Caki2 (cell line): ENCODE measurements at places on chromosomes 3 and 15.

- DNase-seq: no peak
These were observed 196.2 kb upstream of the MRPL3 start for GRCh38 chr3:131699001-131699400.

DNA sequence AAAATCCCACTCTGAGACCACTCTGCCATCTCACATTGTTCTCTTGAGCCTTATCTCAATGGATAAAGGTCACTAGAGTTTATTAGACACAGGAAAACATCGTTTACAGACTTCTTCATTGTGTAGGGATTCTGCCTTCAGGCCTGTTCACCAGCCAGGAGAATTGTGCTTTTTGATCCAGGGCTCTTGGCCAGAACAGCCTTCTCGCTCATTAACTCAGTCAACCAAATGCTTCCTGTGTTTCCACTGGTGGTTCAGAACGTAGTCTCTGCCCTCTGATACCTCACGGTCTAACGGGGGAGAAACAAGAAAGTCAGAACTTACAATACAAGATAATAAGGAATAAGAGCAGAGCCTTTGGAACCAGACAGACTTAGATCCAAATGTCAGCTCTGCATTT, 54.2 kb upstream of the TSEN2 start:
- no peak for DNase-seq

GRCh38 chr3:65603631-65604030, 435.1 kb downstream of the MAGI1 start:
- DNase-seq: no peak

DNA sequence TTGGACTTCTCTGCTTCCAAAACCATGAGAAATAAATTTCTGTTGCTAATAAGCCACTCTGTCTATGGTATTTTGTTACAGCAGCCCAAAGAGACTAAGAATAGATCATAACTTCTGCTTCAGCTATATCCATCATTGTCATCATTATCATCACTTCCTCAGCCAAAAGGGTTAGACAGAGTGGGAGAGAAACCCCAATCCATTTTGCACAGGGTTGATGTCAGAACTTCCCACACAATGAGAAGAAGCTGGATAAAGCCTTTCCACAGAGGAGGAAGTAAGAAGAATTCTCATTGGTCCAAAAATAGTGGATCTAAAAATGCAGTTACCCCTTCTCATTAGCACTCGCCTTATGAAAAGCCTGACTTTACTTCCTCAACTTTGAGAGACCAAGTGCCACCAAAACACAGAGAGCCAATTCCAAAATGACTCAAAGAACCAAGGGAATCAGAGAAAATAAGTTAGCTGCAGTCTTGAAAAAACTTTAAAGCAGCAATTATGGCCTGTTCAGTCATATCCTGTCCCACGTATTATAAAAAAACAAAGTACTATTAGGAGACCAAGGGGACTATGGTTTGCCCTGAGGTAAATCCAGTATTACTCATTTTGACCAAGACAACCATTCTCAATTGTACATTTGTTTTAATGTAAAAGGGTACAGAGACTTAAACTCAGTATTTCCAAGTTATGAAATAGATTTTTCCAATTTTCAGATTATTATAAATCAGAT, 80.2 kb downstream of the WNT5A start:
- DNase-seq: no peak

- peak; percentile 69 for DNase-seq
These were observed at the start of gene LOXL1 for GRCh38 chr15:73926219-73927002. TSS of gene LOXL1 (plus strand) at chr15:73926462. CDS start at chr15:73926784, 322 bp downstream.

DNA sequence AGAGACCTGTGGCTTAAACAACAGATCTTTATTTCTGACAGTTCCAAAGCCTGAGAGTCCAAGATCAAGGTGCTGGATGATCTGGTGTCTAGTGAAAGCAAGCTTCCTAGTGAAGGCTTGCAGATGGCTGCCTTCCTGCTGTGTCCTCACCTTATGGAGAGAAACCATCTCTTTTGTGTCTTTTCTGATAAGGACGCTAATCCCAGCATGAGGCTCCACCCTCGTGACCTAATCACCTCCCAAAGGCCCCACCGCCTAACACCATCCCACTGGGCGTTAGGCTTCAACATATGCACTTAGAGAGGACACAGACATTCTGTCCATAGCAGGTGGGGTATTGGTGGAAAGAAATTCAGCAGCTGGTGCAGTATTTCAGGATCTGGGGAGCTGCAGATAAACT, 19.8 kb upstream of the LYSMD4 start:
- no peak for DNase-seq

- peak; percentile 83 for DNase-seq
These were observed 42.1 kb downstream of the NR2F2 start for GRCh38 chr15:96372554-96372953.

GRCh38 chr3:174159604-174160003, 699.5 kb upstream of the NAALADL2 start:
- no peak for DNase-seq

- DNase-seq: no peak
These were observed 262.6 kb downstream of the C3orf38 start for GRCh38 chr3:88412346-88412745.

- no peak for DNase-seq
These were observed 23.3 kb upstream of the LMOD3 start for GRCh38 chr3:69145688-69146087.

- no peak for DNase-seq
These were observed 707 bp upstream of the FAM81A start for GRCh38 chr15:59437142-59437816.

DNA sequence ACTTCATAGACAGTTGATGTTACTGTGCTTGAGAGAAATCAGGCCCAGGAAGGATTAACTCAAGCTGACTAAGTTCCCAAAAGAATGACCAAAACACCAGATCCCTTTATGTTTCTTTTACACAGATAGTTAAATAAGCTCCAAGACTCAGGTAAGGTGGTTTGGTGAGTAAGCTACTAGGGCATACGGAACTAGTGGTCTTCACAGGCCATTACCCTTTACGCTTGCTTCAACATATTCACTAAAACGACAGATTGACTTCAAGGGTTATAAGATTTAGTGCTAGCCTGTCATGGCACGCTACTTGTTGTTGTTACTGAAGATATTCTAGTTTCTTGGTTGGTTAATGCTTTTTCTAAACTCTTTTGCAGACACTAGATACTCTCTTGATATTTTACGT, 369.3 kb downstream of the LPP start:
- peak; percentile 19 for DNase-seq

DNA sequence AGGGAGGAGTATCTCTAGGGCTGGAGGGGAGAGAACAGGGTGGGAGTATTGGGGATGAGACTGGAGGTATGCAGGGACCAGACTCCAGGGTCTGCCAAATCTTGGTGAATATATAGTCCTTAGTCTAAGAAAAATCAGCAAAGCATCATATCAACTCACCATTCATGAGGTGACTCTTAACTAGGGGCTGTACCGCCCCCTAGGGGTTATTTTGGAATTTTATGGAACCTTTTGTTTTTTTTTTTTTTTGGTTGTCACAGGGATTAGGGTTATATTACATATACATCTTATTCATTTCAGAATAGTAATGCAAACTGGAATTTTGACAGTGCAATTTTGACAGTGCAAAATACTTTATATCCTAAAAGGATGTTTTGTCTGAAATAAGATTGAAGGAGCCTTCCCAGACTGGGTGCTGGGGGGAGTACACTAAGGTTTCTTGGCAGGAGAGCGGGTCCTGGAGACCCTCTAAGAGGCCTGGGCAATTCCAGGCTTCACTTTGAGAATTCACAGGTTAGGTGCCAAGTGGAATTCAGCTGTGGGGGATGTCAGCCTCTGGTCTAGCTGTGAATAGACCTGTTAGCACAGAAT, 7.5 kb downstream of the CMTM7 start:
- peak; percentile 53 for DNase-seq
